NCI-H526 (cell line): ENCODE measurements at places on chromosomes 16 and 17.

- no peak for DNase-seq
These were observed 641.9 kb upstream of the RBFOX1 start for GRCh38 chr16:6690741-6691140.

DNA sequence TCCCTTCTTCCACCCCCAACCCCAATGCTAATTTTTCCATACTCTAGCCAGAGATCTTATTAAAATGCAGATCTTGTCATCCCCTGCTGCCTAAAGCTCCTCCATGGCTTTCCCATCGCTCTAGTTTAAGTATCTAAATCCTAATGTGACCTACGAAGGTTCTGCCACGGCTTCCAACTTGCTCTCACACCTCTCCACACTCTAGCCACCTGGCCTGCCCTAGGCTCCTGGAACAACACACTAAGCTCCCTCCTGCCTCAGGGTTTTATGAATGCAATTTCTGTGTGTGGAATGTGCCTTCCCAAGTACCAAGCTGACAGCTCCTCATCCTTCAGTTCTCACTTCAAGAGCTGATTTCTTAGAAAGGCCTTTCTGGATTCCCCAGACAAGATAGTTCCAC is 16.6 kb downstream of the NXPH3 start:
- no peak for DNase-seq

- DNase-seq = no peak
These were observed 145.2 kb downstream of the PMP22 start for GRCh38 chr17:15119968-15120367.

DNA sequence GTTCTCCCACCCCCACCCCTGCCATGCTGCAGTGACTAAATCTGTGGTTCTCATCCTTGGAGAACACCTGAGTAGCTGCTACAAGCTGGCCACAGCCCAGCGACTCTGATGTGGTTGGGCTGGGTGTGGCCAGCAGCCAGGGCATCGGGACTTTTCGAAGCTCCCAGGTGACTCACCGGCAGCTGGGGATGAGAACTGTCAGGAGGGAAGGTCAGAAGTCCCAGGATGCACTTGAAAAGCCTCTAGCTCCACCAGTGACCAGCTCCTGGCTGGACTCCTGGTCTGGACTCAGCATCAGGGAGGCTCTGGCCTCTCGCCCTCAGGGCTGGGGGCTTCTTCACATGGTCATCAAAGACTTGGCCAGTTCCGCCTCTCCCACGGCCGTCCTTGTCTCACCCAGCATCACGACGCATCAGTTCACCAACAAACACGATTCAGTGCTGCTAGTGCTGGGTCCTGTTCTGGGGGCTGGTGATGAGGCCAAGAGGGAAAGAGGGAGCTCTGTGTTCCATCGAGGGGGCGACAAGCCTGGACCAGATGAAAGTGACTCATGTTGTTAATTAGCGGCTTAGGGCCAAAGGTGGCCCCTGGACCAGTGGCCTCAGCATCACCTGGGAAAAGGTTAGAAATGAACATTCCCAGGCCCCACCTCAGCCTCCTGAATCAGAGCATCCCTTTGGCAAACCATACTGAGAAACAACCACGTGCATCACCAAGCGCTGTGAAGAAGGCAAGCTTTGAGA is 3.9 kb upstream of the C17orf99 start:
- DNase-seq = no peak

DNA sequence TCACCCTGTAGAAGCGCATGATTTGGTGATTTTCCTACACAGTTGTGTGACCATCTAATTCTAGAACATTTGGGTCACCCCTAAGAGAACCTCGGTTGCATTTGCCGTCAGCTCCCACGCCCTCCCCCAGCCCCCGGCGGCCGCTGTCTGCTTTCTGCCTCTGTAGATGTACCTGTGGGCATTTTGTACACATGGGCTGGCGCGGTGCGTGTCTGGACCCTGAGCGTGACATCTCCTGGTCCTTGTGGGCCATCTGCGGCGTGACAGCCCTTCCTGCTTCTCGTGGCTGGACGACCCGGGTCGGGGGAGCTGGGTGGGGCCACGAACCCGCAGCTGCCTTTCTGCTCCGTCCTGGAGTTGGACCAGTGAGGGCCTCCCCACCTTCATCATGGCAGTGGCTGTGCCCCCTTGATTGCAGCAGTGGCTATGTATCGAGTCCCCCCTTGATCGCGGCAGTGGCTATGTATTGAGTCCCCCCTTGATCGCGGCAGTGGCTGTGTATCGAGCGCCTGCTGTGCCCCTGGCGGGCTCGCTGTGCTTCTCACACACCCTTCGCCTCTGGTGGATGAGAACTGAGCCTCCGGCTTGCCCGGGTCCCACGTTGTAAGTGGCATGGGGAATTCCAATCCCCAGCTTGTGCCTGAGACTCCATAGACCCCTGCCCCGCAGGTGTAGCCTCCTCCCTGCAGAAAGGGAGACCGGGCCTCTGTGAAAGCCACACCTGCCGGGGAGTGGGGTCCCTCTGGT is 24.1 kb downstream of the GSE1 start:
- peak; percentile 64 for DNase-seq

DNA sequence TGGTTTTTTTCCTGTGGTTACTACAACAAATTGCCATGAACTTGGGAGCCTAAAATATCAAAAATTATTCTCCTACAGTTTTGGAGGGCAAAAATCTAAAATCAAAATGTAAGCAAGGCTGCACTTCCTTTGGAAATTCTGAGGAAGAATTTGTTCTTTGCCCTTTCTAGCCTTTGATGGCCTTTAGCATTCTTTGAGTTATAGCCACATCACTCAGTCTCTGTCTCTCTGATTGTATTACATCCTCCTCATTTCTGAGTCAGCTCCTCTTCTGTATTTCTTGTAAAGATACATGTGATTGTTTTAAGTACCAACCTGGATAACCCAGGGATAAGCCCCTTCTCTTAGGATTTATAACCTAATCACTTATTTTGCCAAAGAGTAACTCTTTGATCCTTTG is 282.0 kb downstream of the BCAS3 start:
- DNase-seq = no peak

GRCh38 chr17:41962768-41963434 is 3.7 kb upstream of the CNP start:
- no peak for DNase-seq

GRCh38 chr17:72580321-72581127 is 459.7 kb downstream of the SOX9 start:
- DNase-seq = no peak

DNA sequence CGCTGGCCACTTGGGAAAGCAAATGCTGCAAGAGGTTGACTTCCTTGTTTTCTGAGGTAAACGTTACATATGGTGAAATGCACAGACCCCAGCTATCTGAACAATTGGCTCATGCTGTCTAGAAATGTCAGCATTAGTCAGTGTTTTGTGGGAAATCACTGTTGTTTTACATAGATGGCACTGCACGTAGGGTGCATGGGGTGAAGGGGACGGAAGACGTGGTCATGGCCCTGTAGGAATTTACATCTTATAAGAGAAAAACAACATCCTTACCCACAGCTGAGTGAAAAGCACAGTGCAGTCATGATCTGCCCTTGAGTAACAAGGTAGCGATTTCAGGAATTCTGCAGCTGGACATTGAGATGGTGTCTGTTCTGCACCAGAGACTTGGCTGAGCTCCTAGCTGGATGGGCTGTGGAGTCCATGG is 15.2 kb downstream of the RPTOR start:
- DNase-seq = no peak

GRCh38 chr17:79943347-79944241 is 92.1 kb downstream of the TBC1D16 start:
- DNase-seq = no peak

GRCh38 chr16:1054660-1055556 is 17.6 kb upstream of the SSTR5 start:
- DNase-seq = no peak

DNA sequence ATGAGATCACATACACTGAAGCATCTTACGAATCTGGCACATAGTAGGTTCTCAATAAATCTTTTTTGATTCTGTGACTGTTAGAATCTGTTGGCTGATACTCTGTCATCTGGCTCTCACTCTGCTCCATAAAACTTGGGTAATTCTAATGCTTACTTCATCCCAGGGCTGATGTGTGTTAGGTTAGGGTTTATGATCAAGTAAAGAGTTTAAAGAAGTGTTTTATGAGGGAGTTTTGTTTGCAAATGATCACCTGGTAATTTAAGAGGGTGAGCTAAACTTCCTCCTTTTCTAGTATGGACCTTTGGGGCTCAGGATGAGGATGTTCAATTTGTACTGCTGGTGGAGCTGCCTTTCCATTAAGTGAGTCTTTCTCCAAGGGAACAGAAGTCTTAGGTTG is 364.1 kb downstream of the WWOX start:
- DNase-seq = no peak

- DNase-seq = no peak
These were observed at the start of gene PYDC1 for GRCh38 chr16:31216422-31217135. Gene PYDC1 (minus strand): TSS chr16:31217135. CDS start chr16:31217028, 107 bp downstream.

- no peak for DNase-seq
These were observed 660.7 kb upstream of the EEF2KMT start for GRCh38 chr16:5758281-5758680.

DNA sequence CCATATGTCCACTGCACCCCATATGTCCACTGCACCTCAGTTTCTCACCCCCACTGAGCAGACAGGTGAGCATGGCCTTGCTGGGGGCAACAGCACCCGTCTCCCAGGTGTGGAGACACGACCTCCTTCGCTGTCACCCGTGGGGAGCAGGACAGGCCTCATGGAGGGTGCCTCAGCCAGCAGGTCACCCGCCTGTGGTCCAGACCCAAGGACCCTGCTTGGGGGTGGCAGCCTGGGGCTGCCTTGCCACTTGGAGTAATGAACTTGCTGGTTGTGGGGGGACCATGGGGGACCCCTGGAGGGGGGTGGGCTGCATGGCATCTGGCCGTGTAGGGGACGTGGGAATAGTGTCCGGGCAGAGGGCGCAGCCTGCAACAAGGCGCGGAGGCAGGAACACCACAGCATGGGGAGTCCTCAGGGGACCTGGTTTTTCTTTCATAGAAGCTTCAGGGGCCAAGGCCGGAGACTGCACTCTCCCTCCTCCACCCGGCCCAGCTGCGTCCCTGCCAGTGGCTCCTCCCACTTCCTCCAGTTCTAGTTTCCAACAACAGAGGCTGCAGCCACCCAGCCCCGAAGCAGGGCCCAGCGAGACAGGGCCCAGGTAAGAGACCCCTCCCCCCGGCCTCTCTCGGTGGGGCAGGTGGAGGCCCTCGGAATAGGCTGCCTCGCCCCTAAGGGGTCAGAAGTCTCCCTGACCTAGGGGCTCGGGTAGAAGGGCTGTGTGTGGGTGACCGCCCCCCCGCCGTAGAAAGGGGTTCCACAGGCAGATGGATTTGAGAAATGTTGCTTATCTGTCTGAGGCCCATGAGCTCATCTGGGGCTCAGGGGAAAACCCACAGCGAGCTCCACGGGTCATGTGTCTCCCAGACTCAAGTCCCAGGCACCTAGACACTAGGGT is at the start of gene NHLRC4:
TSS of gene NHLRC4 (plus strand) at position 531 of the 898 bp plus-strand sequence. CDS start 1,043 bp downstream, outside the sequence.
- peak; percentile 61 for DNase-seq

GRCh38 chr17:48427598-48427997 is 2.4 kb downstream of the SKAP1 start:
- DNase-seq = no peak

- DNase-seq = no peak
These were observed 17.9 kb upstream of the HEXD start for GRCh38 chr17:82400206-82400605.

GRCh38 chr17:53133876-53134275 is 688.9 kb upstream of the KIF2B start:
- no peak for DNase-seq

DNA sequence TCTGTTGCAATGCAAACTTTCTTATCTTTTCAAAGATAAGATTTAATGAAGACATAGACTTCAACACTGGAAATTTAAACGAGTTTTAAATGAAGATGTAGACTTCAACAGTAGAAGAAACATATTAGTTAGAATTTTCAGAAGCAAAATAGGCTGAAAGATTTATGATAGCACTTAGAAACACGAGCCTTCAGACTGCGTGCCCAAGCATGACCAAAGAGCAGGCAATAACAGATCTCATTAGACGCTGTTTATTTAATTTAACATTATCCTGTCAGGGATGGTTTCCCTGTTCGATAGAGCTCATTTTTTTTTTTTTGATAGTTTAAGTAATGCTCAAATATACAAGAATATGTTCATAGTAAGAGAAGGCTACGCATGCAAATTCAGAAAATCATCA is 604.7 kb upstream of the SOX9 start:
- peak; percentile 56 for DNase-seq
